ENCODE measurements at places on chromosomes 13 and 19.

GRCh38 chr13:34107806-34108205 lies 289.9 kb downstream of the RFC3 start:
- DNase-seq: no peak

DNA sequence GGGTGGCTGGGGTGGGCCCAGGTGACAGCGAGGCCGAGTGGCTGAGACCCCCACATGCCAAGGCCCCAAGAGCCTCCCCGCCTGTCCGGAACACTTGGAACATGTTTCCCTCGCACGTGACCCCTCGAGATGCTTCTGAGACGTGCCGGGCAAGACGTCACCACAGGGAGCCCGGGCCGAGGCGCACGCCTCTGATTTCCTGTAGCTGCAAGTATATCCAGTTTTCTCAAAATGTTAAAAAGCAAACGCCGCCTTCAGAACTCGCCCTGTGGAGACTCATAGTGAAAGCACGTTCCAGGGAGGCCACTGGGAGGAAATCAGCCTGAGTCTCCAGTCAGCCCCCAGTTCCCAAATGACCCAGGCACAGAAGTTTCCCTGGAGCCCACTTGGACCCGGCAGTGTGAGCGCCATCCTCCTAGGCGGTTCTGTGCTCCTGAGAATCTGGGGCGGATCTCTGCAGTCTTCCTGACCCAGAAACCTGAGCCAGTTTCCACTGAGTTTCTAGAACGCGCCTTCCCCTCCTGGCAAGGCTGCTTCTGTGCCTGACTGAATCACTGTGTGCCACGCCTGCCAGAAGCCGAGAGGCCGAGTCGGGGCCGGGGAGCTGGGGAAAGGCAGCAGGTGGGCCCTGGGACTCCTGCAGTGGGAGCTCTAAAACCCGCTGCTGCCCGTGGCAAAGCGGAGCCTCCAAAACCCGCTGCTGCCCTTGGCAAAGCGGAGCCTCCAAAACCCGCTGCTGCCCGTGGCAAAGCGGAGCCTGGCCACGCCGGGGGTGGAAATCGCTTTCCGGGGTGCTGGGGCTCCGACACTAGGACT lies 179.3 kb downstream of the KDM4B start:
- no peak for DNase-seq

DNA sequence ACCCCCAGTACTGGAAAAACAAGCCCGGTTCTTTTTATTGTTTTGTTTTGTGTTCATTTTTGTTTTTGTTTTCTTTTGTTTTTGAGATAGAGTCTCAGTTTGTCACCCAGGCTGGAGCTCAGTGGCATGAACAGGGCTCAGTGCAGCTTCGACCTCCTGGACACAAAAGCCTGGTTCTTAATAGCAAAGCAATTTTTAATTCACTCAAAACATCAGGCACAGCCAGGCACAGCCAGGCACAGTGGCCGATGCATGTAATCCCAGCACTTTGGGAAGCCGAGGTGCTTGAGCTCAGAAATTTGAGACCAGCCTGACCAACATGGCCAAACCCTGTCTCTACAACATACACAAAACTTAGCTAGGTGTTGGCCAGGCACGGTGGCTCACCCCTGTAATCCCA lies 30.7 kb downstream of the INSR start:
- DNase-seq: no peak

GRCh38 chr19:19540715-19541515 lies 2.9 kb downstream of the CILP2 start:
- DNase-seq: peak; percentile 66

- no peak for DNase-seq
Measured at GRCh38 chr19:38707512-38708114, 36.7 kb downstream of the CAPN12 start.

- no peak for DNase-seq
Measured at GRCh38 chr13:27044837-27045570, 126.6 kb downstream of the USP12 start.

DNA sequence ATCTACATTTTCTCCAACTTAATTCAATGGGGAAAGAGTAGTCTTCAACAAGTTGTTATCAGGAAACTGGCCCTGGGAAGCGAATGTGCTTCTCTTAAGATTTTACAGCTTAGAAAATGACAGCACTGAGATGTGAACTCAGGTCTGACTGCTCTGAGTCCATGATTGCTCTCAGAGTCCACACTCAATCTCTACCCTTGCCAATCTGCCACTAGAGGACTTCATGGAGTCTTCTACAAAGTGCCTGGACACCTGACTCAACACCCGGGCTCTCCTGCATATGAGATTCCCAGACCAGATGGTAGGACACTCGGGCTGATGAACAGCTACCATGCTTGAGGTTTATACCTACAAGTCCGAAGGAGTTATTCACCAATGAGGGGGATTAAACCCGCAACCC lies 74.8 kb downstream of the ABCC4 start:
- DNase-seq: no peak

- DNase-seq: peak; percentile 17
Measured at GRCh38 chr13:67224148-67224846, 5.8 kb downstream of the PCDH9 start.

DNA sequence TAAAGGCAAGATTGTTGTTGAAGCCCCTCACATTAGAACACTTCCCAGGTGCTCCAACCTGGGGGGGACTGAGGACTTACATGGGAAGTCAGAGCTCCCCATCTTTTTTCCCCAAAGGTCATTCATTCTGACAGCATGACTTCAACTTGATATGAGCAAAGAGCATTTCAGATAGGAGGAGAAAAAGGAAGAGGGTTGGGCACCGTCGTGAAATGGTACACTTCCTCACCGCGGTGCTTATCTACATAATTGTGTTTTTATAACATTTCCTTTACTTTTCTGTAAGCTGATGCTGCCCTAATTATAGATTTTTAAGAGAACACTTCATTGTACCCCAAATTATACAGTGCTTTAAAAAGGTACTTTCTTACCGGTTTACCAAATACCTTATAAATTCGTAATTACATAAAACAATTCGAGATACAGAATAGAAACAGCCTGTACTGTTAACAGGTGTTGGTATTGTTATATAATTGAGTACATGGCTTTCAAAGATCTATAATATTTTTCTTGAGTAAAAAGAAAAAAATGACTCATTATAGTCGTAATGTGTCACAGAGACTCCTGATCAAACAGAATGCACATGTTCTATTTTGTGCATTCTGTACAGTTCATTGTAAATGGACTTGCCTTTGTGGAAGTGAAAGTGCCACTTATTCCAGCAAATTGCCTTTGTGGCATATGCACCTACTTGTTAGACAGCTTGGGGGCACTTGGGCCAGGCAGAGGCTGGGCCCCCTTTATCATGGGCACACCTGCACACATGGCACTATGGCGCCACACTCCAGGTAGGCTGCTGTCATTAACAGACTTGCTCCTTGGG lies 81.8 kb downstream of the GGACT start:
- no peak for DNase-seq

DNA sequence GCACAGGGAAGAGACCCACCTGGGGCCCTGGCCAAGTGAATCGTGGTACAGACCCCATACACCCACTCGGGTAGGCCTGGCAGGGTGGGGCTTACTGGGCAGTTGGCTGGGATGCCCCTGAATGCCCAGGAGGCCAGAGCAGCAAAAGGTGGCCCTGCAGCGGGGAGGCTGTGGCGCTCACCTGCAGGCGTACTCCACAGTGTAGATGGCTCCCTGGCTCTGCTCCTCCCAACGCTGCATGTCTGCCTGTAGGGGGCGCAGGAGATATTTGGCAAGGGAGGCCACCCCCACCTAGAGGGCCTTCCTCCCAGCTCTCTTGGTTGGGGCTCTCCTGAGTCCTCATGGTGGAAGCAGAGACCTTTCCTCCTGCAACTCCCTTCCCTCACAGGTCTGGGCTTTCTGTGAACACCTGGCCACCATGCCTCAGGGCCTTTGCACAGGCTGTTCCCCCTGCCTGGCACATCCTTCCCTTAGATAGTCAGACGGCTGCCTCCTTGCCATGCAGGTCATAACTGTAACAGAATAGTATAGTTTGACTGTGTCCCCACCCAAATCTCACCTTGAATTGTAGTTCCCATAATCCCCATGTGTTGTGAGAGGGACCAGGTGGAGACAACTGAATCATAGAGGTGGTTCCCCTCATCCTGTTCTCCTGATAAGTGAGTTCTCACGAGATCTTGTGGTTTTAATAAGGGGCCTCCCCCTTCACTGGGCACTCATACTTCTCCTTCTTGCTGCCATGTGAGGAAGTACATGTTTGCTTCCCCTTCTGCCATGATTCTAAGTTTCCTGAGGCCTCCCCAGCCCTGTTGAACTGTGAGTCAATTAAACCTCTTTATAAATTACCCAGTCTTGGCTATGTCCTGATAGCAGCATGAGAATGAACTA lies 5.9 kb downstream of the BORCS8 start:
- peak; percentile 30 for DNase-seq

All from stimulated activated CD8-positive, alpha-beta memory T cell treated with anti-CD3 and anti-CD28 coated beads, Interleukin-2, amount 100 ng/mL, for 48 hours (primary cell).